ENCODE measurements at places on chromosomes 6 and 20.

- DNase-seq, result peak; percentile 26
Measured at GRCh38 chr20:297925-298775, 780 bp downstream of the ZCCHC3 start.

GRCh38 chr6:144123421-144123820 is 26.9 kb upstream of the STX11 start:
- no peak for DNase-seq

DNA sequence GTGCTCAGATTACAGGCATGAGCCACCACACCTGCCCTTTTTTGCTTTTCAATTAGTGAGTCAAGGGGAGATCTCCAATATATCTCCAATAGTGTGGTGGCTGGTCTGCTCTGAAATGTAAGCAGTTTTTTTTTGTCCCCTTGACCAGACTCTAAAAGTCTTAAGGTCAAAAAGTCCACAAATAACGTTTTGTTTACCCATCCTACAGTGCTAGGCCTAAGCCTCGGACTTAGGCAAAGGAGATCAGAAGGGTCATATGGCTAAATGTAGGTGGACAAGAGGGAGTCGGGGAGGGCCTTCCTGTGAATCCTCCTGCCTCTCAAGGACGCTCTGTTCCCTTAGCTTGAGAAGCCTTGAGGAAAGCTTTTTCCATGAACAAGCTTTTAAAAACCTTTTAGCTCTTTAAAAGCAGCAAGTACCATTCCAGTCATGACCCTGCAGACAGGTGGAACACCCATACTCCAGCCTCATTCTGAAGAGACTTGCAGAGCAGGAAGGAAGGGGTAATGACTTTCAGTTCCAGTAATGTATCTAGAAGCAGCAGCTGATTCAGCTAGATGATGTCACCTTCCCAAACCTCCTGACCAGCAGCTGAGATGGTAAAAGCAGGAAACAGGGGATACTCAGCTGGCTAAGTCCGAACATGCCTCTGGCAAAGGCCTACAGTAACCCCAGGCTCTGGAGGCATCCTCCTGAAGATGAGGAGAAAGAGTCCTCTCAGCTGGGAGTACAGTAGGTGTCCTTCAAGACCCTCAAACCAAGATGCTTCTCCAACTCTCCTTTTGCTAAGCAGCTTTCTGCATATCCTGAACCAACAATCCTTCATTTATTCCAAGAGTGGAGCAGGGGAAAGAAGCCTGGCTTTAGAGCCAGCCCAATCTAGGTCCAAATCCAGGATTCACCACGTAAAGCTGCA is 23.6 kb downstream of the BCL2L1 start:
- no peak for DNase-seq

DNA sequence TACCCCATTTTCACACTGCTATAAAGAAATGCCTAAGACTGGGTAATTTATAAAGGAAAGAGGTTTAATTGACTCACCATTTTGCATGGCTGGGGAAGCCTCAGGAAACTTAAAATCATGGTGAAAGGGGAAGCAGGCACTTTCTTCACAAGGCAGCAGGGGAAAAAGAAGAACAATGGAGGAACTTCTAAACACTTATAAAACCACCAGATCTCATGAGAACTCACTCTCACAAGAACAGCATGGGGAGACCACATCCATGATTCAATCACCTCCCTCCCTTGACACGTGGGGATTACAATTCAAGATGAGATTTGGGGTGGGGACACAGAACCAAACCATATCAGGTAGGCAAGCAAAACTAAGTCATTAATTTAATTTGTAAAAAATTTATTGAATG is 343.2 kb downstream of the FRK start:
- DNase-seq, result no peak

GRCh38 chr6:147873816-147874215 is 365.3 kb downstream of the SAMD5 start:
- no peak for DNase-seq

GRCh38 chr20:36214684-36215256 is 21.5 kb upstream of the AAR2 start:
- DNase-seq, result peak; percentile 77

DNA sequence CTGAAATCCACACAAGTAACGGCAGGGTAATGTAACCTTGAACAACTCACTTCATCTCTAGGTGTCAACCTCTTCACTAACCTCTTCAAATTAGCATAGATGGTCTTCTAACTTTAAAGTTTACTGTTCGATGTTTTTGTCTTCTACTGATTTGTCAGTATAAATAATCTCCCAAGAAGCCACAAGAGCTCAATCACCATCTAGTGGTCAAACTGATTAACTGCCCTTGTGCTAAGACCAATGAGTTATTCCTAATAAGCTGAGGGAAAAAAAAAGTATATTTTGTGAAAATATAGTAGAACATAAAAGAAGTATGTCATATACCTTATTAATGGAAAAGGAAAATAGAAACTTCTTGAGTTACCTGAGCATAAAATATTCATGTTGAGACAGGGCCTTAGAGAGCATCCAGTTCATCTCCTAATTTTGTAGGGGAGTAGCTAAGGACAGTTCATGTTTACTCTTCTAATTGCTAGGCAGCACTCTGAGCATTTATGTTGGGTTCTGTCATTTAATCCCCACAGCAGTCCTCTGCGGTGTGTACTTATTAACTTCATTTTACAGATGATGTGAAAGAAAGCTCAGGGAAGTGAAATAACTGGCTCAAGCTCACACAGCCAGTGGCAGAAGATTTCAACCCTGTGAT is 317.1 kb downstream of the ESR1 start:
- peak; percentile 54 for DNase-seq

DNA sequence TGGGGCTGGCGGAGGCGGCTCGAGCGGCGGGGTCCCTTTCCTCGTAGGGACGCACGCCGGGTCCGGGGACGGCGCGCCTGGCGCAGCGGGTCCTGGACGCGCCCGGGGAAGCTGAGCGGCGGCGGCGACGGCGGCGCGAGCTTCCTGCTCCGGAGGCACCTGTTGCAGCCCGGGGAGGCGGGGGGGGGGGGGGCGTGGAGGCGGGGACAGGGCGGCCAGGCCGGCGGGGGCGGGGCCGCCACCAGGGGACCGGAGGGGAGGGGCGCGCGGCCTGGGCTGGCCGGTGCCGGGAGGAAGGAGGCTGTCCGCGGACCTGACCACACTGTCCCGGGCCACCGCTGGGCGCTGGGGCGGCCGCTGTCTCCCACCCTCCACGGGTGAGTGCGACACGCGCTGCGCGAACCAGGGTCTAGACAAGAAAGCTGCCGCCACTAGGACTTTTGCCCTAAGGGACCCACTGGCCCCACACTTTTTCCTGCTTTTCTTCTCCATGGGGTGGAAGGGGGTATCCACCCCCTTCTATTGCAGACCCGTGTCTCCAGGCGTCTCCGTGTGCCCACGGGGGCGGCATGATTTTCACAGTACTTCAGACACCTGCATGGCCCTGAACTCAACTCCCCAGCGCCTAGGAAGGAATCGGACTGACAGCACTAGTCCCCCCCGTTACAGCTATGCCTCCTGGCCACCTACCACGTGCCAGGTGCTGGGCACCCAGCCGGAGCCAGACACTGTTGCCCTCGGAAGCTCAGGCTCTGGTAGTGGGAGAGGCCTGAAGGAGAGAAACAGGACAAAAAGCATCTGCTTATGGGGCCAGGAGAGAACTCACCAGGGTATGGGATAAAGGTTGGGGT is at the start of gene NFATC2:
Gene NFATC2, minus strand, starts transcription at position 149 of the 851 bp plus-strand sequence. CDS start 220 bp downstream, outside the sequence.
- peak; percentile 96 for DNase-seq

DNA sequence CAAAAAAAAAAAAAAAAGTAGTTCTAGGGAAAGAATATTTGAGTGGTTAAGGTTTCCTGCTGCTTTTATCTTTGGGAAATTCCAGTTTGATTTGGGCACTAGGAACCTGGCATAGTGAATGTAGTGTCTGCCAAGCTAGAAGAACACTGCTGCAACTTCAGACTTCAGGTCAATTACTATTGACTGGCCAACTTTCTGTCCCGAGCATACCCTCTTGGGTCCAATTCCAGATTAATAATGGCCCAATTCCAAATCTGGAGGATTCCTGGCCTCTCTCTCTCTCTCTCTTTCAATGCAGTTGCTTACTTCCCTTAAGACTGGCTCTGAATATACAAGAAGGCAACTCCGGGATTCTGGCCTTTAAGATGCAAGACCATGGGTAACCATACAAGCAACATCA is 74.9 kb downstream of the ANKEF1 start:
- no peak for DNase-seq

Measured in iPS-NIHi11 (cell line).